Adipose tissue (tissue), 3 donors: ENCODE measurements at places on chromosomes 7 and 10. TPM values are rescaled to one million over a fixed set of nuclear protein-coding genes. Genes with fewer than 3 reads are reported as not detected.

CDNF gene
- polyA plus RNA-seq: 2.9 TPM

SFMBT2 gene
- polyA plus RNA-seq: 0.67 TPM

IGF2BP3 gene
- 0.68 TPM for polyA plus RNA-seq

PPP1R9A gene
- 0.45 TPM for polyA plus RNA-seq

CPA5 gene
- not detected for polyA plus RNA-seq

FAM241B gene
- polyA plus RNA-seq: 1.2 TPM

RBP4 gene
- 1,290 TPM for polyA plus RNA-seq

KAT6B gene
- polyA plus RNA-seq: 5.4 TPM

SEC61G gene
- 383 TPM for polyA plus RNA-seq

AGAP5 gene
- 2.2 TPM for polyA plus RNA-seq

CFAP70 gene
- polyA plus RNA-seq: 1.6 TPM

EVX1 gene
- polyA plus RNA-seq: 0.22 TPM

GJC3 gene
- 1.9 TPM for polyA plus RNA-seq

SEC23IP gene
- polyA plus RNA-seq: 10.1 TPM

CCDC172 gene
- not detected for polyA plus RNA-seq

VAX1 gene
- not detected for polyA plus RNA-seq

HMX3 gene
- polyA plus RNA-seq: 0.67 TPM

OR9A2 gene
- not detected for polyA plus RNA-seq

BEND7 gene
- 7.7 TPM for polyA plus RNA-seq

FRMPD2 gene
- not detected for polyA plus RNA-seq

UCN3 gene
- 1.5 TPM for polyA plus RNA-seq
